ENCODE measurements at places on chromosomes 12 and 14.

- no peak for DNase-seq
Observed at GRCh38 chr14:37081218-37081617, 91.2 kb downstream of the SLC25A21 start.

- DNase-seq = no peak
Observed at GRCh38 chr14:61973981-61974380, 211.8 kb downstream of the SNAPC1 start.

- DNase-seq = no peak
Observed at GRCh38 chr14:33505266-33505962, 445.5 kb downstream of the EGLN3 start.

DNA sequence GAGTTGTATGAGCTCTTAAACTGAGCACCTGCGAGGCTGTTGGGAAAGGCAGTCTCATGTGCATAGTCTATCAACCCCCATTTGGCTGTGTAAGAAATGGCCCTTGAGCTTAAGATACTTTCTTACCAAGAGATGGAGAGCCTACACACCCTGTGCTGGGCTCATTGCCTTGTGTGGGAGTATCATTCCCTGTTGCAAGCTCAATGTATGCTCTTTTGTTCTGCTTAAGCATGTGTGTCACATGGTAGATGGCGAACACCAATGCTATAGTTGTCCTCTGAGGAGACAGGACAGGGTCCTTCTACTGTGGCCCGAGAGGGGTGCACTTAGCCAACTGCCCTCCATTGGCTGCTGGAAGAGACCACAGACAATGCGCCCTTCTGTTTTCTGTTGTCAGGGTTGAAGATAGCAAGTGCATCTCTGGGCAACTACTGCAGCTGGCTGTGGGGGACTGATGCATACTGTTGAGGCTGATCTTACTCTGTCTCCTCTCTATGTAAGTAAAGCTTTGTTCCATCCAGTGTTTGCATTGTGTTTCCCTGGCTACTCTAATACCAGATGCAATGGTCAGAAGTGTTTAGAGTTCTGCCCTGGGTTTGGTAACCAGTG, 79.5 kb downstream of the PTPRB start:
- DNase-seq = peak; percentile 99

GRCh38 chr12:52552055-52552454, 890 bp downstream of the KRT71 start:
- DNase-seq = no peak

GRCh38 chr14:95431199-95432143, 85.0 kb downstream of the SYNE3 start:
- DNase-seq = peak; percentile 13

- DNase-seq = peak; percentile 39
Observed at GRCh38 chr12:122980183-122981035, at the start of gene ARL6IP4. TSS of gene ARL6IP4 (plus strand) at chr12:122980681. CDS start at chr12:122981140, 459 bp downstream.
